ENCODE measurements at places on chromosomes 13 and 19.

DNA sequence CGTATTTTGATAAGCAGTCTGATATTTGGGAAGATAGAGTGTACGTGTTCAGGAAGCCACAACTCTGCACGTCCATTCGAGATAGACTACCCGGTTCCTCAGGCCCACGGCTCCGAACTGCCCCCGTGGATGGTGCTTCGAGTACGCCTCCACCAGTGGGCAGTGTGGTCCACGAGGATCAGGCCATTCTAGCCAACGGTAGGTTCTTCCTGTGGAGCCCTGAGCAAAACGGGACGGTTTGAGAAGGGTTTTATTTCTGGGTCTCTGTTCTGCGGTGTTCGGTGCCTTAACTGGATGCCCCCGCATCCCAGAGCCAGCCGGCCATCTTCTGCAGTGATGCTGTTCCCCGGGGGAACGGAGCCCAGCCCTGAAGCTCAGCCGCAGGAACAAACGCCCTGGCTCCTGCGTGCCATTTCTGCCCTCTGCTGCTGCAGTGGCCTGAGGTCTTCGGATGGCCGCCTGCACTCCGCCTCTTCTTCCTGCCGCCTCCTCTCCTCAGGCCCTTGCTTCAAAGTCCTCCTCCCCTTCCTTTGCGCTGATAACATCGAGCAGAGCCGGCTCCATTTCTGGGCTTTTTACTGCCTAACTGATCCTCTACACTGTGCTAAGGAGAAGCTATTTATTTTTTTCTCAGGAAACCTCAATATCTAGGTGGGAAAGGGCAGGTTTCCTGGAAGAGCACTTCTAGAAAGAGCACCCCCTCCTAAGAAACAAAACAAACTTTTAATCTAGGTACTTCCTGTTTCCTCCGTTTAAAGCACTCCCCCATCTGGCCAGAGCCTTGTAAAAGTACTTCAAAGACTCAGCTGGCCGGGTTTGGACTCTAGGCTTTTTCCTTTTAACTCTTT, 36.2 kb upstream of the SLC46A3 start:
- peak; percentile 13 for DNase-seq

DNA sequence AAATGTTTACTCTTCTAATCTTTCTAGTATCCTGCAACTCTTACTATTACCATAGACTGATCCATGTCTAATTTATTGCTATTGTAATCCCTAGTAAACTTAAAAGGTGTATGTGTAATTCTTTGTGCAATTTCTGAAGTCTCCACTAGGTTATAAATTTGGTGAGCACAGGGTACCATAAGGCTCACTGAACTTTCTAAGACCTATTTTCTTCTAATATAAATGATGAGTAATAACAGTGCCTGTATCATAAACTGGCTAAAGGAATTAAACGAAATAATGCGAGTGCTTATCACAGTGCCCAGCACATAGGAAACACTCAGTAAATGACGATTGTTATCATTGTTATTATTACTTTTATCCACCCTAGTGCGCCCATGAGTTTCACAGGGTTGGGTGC, 119.1 kb downstream of the KLF12 start:
- no peak for DNase-seq

GRCh38 chr19:6599866-6600454, 9.0 kb upstream of the CD70 start:
- DNase-seq, result no peak

DNA sequence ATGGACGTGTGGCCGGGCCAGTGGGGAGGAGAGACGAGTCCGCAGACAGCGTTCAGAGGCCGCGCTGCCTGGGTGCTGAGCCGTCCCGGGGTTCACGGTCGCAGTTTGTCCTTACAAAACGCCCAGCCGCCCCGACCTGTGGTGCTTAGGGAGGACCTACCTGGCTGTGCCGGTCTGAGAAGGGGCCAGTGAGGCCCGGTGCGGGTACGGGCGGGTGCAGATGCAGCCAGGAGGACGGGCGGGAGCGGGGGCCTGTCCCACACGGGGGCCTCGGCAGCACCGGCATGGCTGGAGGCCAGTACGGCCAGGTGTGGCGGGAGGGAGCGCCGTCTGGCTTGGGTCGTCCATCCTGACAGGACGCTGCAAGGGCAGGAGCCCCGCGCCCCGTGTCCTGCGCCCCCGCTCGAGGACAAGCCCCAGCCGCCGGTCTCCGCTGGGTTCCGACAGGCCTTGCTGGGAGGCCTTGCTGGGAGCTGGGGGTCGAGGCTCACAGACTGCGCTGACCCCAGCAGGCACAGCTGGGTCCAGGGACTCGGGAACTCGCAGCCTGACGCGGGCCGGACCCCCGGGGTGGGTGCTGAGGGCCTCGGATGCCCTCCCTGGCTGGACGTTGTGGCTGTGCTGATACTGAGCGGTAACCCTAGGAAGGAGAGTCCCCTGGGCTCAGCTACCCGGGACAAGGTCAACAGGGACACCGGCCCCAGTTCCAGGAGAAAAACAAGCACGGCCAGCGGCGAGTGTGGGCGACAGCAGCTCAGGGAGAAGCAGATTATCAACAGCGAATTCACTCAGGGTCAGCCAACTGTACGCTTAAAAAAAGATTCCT, 5.3 kb upstream of the PROZ start:
- no peak for DNase-seq

DNA sequence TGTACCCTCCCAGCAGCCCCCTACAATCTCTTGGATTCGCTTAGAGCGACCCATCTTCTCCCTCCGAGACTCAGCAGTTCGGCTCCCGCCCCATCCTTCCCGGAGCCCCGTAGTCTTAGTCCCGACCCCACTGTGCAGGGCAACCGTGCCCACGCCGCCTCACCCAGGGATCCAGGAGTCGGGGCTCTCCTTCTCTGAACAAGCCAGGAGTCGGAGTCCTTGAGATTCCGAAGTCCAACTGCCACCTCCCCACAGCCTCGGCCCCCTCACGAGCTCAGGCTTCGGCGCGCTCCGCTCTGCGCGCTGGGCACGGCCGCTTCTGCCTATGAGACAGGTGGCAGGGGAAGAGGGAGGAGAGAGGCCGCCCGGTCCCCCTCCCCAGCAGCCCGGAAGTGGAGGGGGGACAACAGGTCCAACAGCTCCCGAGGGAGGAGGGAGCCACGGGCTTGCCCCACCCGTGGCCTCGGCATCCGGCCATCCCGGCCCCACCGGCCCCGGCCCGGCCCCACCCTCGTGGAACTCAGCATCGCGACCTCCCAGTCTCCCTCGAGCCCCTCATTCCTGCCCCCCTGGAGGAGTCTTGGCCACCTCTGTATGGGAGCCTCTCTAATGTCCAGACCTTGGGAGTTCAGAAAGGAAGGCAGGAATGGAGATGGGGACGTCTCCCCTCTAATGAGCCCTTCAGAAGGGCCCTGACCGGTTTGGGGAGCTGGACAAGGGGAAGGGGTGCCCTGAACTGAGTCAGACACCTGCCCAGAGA, at the start of gene PHLDB3:
Gene PHLDB3 (minus strand): TSS at position 321 of the 760 bp plus-strand sequence. CDS start 628 bp downstream, outside the sequence.
- no peak for DNase-seq

GRCh38 chr13:112833551-112834257, 135.3 kb upstream of the MCF2L start:
- no peak for DNase-seq

GRCh38 chr19:33300894-33301143, 1.5 kb downstream of the CEBPA start:
- no peak for DNase-seq

- no peak for DNase-seq
These were observed 3.4 kb upstream of the FCGBP start for GRCh38 chr19:39937787-39938186.

DNA sequence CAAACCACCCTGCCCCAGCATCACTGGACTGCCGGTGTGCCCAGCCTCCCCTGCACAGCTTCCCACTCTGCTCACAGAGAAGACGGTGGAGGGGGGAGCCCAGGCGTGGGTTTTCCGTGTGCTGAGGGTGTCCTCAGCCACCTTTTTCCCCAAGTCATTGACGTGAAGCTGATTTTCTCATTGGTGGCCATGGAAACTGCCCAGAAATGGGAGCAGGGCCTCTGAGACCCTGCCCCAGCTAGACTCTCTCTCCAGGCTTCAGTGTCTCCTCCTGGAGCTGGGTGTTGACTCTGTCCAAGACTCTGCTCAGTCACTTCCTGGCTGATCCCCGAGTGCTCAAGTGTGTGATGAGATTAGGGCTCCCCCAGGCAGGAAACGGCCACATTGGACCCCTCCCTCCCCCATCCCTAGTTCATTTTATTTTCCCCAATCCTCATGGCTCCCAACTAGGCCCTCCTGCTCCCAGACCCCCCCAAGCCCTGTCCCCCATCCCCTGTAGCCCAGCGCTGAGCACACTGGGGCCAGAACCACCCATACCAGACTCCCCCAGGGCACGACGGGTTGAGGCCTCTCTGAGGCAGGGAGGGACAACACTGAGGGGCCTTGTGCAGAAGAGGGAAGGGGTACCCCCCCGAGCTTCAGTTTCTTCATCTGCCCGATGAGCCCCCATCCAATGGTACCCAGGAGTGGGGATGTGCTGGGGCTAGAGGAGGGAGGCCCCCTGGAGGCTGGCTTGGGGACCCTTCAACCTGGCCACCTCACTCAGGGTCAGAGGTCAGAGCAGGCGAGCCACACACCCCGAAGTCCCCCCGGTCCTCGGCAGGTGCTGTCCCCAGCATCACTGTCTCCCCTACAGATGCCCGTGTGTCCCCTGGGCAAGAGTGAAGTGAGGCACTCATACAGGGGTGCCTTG, 1.2 kb upstream of the F2RL3 start:
- no peak for DNase-seq

GRCh38 chr13:41460930-41461329, 3.6 kb downstream of the RGCC start:
- DNase-seq, result no peak

- DNase-seq, result no peak
These were observed 330.8 kb downstream of the TBC1D4 start for GRCh38 chr13:75151081-75151643.

- DNase-seq, result no peak
These were observed 5.2 kb downstream of the SYDE1 start for GRCh38 chr19:15112385-15112784.

DNA sequence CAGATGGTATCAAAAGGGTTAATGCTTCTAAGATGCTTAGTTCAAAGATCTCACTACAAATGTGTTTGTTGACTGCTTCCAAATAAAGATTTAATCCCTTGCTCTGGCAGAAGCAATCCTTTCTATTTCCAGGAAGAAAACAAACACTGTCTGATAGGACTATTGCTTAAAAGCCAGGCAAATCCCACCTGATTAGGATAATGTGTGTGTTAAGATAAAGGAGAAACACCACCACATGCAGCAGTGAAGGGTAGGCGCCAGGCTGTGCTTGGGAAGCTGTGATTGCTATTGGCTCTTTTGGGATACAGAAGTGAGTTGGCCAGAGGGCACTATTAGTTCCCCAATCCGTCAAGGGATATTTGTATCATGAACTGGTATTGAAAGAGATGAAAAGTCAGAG, 62.8 kb upstream of the LRCH1 start:
- DNase-seq, result no peak

- DNase-seq, result no peak
These were observed 261.6 kb downstream of the SLITRK1 start for GRCh38 chr13:83620530-83621220.

- no peak for DNase-seq
These were observed 162.5 kb upstream of the TSHZ3 start for GRCh38 chr19:31511696-31512095.

DNA sequence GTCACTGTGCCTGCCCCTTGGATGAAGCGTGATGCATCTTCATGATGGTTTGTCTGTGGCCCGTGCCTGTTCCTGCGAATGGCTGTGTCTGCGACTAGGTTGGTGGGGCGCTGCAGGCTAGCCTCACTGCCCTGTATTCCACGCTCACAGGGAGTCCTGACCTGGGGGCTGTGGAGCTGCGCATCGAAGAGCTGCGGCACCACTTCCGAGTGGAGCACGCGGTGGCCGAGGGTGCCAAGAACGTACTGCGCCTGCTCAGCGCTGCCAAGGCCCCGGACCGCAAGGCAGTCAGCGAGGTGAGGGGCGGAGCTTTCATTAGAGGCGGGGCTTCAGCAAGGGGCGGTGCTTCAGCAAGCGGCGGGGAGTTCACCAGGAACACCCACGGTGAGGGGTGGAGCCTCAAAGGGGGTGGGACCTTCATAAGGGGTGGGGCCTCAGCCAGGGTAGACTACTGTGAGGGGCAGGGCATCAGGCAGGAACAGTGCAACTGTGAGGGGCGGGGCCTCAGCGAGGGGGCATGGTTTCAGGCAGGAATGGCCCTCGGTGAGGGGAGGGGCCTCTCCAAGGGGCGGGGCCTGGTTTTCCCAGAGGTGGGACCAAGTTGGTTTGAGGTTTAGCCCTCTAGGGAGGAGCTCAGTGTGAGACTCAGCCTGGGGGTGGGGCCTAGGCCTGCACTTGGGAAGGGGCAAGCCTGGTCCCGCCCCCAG, 17.2 kb downstream of the PKN1 start:
- no peak for DNase-seq

GRCh38 chr19:41998246-41999020, 4.4 kb upstream of the ATP1A3 start:
- no peak for DNase-seq

- DNase-seq, result no peak
These were observed 1.6 kb downstream of the R3HDM4 start for GRCh38 chr19:911197-912033.

DNA sequence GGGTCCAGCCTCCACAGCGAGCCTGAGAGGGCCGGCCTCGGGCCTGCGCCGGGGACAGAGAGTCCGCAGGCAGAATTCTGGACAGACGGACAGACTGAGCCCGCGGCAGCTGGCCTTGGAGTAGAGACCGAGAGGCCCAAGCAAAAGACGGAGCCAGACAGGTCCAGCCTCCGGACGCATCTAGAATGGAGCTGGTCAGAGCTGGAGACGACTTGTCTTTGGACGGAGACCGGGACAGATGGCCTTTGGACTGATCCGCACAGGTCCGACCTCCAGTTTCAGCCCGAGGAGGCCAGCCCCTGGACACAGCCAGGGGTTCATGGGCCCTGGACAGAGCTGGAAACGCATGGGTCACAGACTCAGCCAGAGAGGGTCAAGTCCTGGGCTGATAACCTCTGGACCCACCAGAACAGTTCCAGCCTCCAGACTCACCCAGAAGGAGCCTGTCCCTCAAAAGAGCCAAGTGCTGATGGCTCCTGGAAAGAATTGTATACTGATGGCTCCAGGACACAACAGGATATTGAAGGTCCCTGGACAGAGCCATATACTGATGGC, 490 bp downstream of the ITPKC start:
- no peak for DNase-seq

Data from left kidney (tissue), 8 donors.